ENCODE measurements at places on chromosomes 7 and 10.
A peak's percentile ranks its signal among the peaks of the same experiment; 100 is the strongest.

- no peak for DNase-seq
Measured at GRCh38 chr7:86202833-86203232, 440.9 kb upstream of the GRM3 start.

GRCh38 chr7:24576171-24577025 lies 3.1 kb downstream of the PALS2 start:
- DNase-seq = peak; percentile 57

DNA sequence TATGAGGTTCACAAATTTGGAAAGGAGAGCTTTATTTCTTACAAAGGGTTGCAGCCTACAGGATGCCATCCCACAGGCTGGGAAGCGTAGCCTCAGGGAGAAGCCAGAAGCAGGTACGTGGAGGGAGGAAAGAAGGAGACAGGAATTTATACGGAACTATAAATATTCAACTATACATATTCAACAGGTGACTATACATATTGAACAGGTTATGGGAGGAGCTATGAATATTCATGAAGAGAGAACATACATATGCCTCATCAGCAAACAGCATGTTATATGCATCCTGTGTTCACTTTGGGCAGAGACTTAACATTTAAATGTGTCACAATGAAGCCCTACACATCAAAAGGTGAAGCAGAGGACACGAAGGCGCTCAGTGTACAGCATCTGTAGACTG lies 40.5 kb upstream of the LMTK2 start:
- DNase-seq = no peak

GRCh38 chr7:151699928-151700319 lies 177.0 kb downstream of the PRKAG2 start:
- DNase-seq = no peak

DNA sequence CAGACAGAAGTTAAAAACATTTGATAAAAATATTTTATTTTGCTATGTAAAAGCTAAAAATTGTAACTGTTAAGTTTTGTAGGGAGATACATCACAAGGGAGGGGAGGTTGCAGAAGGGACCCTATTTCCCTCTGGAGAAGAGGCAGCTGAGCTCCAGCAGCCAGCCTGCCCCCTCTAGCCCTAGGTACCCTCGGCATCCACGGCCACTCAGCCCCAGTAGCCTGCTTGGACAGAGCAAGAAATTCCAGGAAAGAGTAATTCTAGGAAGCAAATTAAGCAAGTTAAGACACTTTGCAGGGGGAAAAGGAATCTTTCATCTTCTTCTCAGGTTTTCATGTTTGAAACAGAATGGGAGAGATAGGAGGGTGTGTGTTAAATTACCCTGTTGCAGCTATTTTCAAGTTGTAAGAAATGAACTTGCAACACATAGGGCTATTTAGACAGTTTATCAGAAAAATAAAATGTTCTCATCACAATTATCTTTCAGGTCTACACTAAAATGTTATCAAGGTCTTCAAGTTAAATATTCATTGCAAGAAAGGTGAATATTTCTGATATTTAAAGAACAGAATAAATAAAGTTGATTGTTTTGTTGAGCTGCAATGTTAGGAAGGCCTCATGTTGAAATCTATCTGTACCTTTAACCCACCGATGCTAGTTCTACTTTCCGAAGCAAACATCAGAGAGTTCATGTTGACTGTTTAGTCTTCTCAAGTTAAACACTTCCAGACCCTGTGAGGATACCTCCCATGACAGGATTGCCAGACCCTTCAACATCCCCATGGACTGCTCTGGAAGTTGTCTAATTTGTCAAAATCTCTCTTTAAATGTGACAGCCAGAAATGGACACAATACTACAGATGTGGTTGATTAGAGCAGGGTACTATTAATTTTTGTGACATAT lies 5.5 kb downstream of the SGCE start:
- no peak for DNase-seq

DNA sequence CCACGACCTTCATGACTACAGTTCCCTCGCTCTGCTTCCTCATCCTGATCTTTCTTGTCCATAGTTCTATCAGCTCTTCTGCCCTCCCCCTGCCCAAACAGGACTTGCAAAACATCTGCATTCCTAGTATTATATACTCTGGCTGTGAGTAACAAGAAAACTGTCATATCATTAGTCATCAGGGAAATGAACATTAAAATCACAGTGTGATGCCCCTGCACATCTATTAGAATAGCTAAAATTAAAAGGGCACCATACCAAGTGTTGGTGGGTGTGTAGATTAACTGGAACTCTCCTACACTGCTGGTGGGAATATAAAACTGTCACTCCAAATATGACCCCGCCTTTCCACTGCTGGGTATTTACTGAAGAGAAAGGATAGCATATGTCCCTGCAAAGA lies 141.8 kb downstream of the C7orf25 start:
- no peak for DNase-seq

- no peak for DNase-seq
Measured at GRCh38 chr10:14548970-14549369, 218.2 kb upstream of the FRMD4A start.

DNA sequence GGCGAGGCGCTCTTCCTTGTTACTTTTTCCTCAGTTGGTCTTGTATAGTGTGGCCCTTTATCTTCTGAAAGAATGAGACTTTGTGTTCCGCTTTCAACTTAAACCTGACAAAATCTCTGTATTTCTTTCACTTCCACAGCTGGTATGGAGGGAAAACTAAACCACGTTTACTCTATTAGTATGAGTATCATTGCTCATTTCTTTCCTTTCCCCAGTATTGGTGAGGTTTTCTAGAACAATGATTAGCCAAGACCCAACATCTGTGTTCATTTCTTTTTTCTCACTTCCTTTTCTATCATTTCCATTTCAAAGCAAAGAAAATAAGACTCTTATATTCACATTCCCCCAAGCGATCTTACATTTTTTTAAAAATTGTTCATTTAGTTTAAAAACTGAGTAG lies 165.3 kb downstream of the PAXIP1 start:
- no peak for DNase-seq

DNA sequence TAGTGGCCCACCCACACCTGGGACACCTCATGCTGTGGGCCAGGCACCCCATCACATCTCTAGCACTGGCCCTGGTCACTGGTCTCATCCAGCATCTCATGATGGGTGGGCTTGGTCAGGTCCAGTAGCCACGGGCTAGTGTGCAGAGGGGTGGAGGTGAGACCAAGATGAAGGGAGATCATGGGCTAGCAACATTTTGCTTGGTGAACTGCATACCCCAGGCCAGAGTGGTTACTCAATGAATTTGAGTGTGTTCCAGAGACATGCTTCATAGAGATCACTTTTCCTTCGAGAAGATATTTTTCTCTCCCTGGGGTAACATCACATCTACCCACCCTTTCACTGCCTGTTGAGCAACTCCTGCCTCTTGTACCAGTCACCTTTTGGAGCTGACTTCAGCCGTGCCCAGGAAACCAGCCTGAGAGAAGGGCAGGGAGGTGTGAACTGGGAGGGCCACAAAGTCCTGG lies 44.2 kb downstream of the MINDY4 start:
- DNase-seq = no peak

GRCh38 chr10:51288511-51288910 lies 214.2 kb downstream of the PRKG1 start:
- DNase-seq = no peak

- no peak for DNase-seq
Measured at GRCh38 chr7:116505823-116506222, 6.3 kb downstream of the CAV2 start.

DNA sequence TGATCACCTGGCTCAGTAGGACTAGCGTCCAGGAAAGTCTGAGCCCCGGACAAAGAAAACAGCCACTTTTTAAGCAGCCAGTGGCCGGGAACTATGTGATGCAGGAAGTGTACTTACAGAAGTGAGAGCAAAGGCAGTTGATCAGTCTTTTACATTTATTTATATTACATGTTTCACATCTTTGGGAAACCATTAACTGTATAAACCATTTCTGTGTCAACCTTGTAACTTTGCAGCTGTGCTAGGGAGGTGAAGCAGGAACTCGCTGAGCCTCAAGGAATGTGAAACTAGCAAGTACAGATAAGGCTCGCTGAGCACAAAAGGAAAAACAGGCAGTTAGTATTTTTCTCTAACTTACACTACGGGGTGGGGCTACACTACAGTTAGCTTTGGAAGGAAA lies 39.9 kb upstream of the HECW1 start:
- no peak for DNase-seq

- DNase-seq = no peak
Measured at GRCh38 chr10:103109821-103110220, 83.3 kb downstream of the NT5C2 start.

GRCh38 chr7:157077986-157078644 lies 60.6 kb upstream of the UBE3C start:
- no peak for DNase-seq

GRCh38 chr10:31322647-31323046 lies 3.6 kb downstream of the ZEB1 start:
- DNase-seq = no peak

DNA sequence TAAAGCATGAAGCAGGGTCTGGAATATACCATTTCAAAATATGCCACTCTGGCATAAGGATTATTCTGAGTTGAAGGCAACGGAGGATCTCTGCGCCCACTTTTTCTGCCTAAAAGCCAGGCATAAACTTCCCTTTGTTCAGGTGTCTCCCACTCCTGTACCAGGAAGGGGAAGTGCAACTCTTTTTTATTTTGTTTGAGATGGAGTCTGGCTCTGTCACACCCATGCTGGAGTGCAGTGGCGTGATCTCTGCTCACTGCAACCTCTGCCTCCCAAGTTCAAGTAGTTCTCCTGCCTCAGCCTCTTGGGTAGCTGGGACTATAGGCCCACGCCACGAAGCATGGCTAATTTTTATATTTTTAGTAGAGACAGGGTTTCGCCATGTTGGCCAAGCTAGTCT lies 18.2 kb downstream of the SVIL start:
- no peak for DNase-seq

GRCh38 chr7:5699467-5700384 lies 81.7 kb downstream of the RNF216 start:
- DNase-seq = no peak

- no peak for DNase-seq
Measured at GRCh38 chr7:111012799-111013675, 77.9 kb upstream of the LRRN3 start.

DNA sequence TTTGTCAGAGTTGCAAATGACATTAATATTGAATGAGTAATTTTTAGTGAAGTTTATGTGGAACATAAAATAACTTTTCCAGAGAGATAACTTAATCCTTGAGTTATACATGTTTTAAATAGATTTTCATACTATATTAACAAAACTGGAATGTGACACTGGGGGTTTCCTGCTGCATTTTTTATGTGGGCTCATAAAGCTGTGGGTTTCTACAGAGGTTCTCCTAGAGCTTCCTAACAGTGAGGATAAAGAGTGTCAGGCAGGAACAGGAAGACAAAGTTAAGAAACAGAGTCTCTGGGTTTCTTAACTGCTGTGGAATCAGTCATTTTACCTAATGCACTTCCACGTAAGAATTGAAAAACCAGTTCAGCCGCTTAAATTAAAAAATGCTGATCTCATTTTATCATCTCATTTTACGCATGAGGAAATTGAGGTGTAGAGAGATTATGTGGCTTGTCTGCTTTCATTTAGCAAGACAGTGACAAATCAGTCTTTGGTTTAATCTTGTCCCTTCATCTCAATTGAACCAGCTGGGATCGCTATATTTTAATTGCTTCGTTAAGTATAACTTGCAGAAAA lies 5.0 kb downstream of the CD36 start:
- no peak for DNase-seq

- no peak for DNase-seq
Measured at GRCh38 chr10:34081948-34082347, 733.1 kb downstream of the PARD3 start.

- no peak for DNase-seq
Measured at GRCh38 chr10:100109670-100110069, 28.0 kb upstream of the CPN1 start.

DNA sequence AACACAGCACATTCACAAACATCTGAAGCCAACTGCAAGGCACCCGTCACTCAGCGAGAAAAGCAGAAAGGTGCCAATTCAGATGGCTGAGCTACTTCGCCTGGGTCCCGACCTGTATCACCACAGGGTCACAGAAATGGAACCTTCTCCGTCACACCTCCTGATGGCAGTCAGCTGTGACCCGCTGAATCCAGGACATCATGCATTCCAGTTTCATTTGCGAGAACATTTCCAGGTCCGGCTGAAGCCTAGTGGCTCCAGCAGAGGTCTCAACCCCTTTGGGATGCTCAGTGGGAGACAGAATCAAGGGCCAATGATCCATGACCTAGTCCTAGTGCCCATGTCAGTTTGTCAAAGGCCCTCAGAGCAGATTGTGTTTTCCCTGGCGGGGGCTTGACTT lies 193.6 kb upstream of the KLF14 start:
- no peak for DNase-seq

- no peak for DNase-seq
Measured at GRCh38 chr10:28248092-28248491, 54.8 kb downstream of the MPP7 start.

- no peak for DNase-seq
Measured at GRCh38 chr10:33125522-33126517, 167.8 kb upstream of the ITGB1 start.

DNA sequence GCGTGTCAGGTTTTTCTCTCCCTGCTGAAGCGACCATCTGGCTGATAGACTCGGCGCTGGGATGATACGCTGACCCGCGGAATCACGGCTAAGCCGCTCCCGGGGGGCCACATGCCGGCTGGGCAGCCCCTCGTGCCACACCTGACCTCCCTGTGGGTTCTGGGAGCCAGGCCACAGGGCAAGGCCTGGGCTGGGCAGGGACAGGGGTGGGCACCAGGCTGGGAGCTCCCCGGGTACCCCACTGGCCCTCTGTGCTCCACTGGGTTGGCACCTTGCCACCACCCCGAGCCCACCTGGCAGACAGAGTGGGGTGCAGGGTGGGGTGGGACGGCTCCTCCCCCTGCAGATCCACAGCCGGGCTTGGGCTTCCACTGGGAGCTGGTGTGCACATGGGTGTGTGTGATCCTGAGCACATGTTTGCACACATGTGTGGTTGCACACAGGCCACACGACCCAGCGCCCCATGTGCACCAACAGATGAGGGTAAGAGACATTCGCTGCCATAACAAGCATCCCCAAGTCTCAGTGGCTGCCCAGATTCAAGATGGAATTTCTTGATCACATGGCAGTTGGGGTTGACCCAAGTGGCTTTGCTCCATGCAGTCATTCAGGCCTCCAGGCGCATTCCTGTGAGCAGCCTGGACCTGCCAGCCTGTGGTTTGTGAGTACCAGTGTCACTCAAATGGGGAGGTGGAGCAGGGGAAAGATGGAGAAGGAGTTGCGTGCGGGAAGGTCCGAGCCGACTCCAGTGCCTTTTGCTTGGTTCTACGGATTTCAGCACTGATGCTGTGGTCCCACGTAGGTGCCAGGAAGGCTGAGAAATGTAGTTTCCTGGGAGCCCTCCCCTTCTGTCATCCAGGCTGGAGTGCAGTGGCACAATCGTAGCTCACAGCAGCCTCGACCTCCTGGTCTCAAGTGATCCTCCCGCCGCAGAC lies 79.7 kb downstream of the UNCX start:
- no peak for DNase-seq

Measured in NCI-H2081 treated with DMSO at 0.1 percent for 48 hours (cell line).